ENCODE measurements at places on chromosomes 7 and 10. TPM values are rescaled to one million over a fixed set of nuclear protein-coding genes. Genes with fewer than 3 reads are reported as not detected.

- H3K27ac ChIP-seq: no peak overlapping the region
- DNase-seq: no peak
- H3K27me3 ChIP-seq: peaks cover 41% of the 10 kb centered on the region
- H3K4me1 ChIP-seq: peaks cover 11% of the 10 kb centered on the region
Measured at GRCh38 chr10:96283756-96284155, 12.4 kb upstream of the BLNK start.

GRCh38 chr7:15947754-15948153 lies 261.3 kb upstream of the MEOX2 start:
- no peak overlapping the region for H3K27ac ChIP-seq
- no peaks in the 10 kb centered on the region for H3K36me3 ChIP-seq
- no peak overlapping the region for H3K4me3 ChIP-seq
- H3K4me1 ChIP-seq: no peaks in the 10 kb centered on the region
- H3K27me3 ChIP-seq: no peaks in the 10 kb centered on the region

GRCh38 chr7:36736090-36736898 lies 12.0 kb upstream of the AOAH start:
- H3K27ac ChIP-seq: peak overlapping the region; percentile 88
- H3K36me3 ChIP-seq: peaks cover 26% of the 10 kb centered on the region
- peak overlapping the region; percentile 32 for H3K4me3 ChIP-seq

DNA sequence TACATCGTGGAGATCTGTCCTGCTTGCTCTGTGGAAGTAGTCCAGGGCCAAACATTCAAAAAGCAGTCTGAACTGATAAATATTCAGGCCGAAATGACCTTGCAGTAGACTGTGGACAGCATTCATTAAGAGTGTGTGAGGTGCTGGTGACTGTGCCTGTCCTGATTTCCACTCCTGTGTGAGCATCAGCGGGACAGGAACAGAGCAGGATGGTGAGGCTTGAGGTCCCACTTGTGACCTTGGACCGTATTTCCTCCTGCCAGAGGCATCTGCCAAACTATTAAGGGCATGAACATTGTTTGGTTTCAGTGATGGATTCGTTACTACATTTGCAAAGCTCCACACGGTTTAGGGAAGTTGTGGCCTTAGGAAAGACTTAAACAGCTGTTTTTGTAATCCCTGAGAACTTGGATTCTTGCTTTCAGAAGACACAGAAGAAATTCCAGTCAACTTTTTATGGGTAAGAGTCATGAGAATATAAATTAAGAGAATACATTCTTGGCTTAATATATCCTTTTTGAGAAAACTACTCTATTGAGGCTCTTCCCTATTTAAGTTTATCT lies 32.8 kb downstream of the CCNY start:
- no peak for DNase-seq
- no peak overlapping the region for H3K4me3 ChIP-seq
- peaks cover 21% of the 10 kb centered on the region for H3K4me1 ChIP-seq
- no peaks in the 10 kb centered on the region for H3K27me3 ChIP-seq
- no peak overlapping the region for H3K27ac ChIP-seq
- no peaks in the 10 kb centered on the region for H3K36me3 ChIP-seq

GRCh38 chr10:123229927-123230630 lies 75.9 kb downstream of the BUB3 start:
- no peaks in the 10 kb centered on the region for H3K4me1 ChIP-seq
- H3K27me3 ChIP-seq: no peaks in the 10 kb centered on the region
- peaks cover 26% of the 10 kb centered on the region for H3K36me3 ChIP-seq
- DNase-seq: no peak
- H3K4me3 ChIP-seq: no peak overlapping the region
- H3K27ac ChIP-seq: no peak overlapping the region

GRCh38 chr7:27921081-27921836 lies 181.3 kb downstream of the TAX1BP1 start:
- H3K27ac ChIP-seq: no peak overlapping the region
- H3K27me3 ChIP-seq: no peaks in the 10 kb centered on the region
- H3K36me3 ChIP-seq: no peaks in the 10 kb centered on the region
- H3K4me3 ChIP-seq: no peak overlapping the region

GRCh38 chr7:107446531-107446930 lies 23.3 kb upstream of the GPR22 start:
- peaks cover 13% of the 10 kb centered on the region for H3K36me3 ChIP-seq
- H3K4me3 ChIP-seq: no peak overlapping the region
- peaks cover 14% of the 10 kb centered on the region for H3K4me1 ChIP-seq
- H3K27me3 ChIP-seq: no peaks in the 10 kb centered on the region
- no peak overlapping the region for H3K27ac ChIP-seq
- peak; percentile 43 for DNase-seq

DNA sequence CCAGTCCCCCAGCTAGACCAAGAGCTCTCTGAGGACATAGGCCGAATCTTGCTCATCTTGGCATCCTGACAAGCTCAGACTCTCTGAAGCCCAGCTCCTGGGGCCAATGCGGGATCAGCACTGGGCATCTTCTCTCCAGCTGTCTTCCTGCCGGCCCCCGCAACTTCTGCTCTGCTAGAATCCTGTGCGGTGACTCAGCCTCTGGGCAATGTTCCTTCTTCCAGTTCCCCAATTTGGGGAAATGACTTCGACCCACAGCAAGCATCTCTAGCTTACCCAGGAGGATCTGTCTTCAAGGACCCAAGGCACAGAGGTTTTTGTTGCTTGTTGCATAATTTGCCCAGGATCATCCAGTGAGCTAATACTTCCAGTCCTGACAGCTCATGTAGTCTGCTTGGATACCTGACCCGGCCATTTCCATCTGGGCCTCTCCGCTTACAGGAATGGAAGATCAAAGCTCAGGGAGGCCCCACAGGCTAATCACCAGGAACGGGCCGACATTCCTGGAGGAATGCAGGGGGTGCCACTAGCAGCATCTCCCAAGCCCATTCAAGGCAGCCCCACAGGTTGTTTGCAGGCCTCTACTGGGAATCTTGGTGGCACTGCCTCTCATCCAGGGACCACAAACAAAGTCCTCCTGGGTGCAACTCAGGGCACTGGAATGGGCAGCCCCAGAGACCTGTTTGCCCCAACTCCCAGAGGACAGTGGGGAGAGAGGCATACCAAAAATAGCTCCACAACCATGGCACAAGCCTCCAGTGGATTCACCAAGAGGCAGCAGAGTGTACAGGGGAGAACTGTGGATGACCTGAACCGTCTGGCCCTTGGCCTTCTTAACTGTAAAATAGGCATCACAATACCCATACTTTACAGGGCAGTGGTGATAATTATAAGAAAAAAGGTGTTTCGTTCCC lies 151.9 kb downstream of the NEURL1 start:
- DNase-seq: no peak
- no peaks in the 10 kb centered on the region for H3K36me3 ChIP-seq
- H3K4me3 ChIP-seq: no peak overlapping the region
- H3K27me3 ChIP-seq: no peaks in the 10 kb centered on the region
- H3K4me1 ChIP-seq: no peaks in the 10 kb centered on the region

GRCh38 chr10:441659-442058 lies 247.8 kb downstream of the DIP2C start:
- H3K27ac ChIP-seq: no peak overlapping the region
- no peak overlapping the region for H3K4me3 ChIP-seq
- H3K27me3 ChIP-seq: peaks cover 11% of the 10 kb centered on the region
- no peak for DNase-seq
- no peaks in the 10 kb centered on the region for H3K36me3 ChIP-seq
- H3K4me1 ChIP-seq: peaks cover 13% of the 10 kb centered on the region

DNA sequence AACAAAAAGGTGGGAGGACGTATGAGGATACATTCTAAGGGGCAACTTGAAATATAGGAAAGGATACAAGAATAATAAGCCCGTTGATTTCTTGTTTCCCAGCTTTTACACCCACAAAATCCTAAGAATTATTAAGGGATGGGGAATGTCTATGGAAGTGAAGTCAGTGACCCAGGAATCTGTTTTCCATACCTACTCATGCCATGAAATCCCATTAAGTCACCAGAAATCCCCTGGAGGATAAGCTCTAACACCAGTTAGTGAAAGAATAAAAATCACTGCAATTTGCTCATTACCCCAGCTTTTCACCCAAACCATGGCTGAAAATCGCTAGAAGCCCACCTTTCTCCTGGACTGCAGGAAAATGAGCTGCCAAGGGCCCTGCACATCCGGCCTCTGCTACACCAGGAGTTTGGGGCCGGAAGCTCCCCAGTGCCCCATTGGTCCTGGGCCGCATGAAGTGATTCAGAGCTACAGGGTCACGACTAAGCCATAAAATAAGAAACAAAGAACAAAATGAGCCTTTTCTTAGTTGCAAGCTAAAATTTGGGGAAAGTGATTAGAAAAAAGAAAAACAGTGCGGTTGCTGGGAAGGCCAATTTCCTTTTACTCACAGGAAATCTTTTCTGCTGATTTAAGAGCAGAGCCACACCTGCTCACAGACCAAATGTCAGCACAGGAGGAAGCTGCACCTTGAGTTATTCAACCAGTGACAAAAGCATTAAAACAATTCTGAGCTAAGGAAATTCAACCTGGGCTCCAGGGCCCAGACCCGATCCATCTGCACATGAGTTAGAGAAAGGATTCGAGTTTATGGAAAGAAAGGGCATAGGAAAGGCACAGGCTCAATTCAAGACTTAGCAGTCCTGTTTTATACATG lies 40.3 kb downstream of the HIPK2 start:
- peaks cover 31% of the 10 kb centered on the region for H3K4me1 ChIP-seq
- peak; percentile 40 for DNase-seq
- H3K27me3 ChIP-seq: no peaks in the 10 kb centered on the region
- H3K4me3 ChIP-seq: no peak overlapping the region
- peak overlapping the region; percentile 65 for H3K27ac ChIP-seq

DNA sequence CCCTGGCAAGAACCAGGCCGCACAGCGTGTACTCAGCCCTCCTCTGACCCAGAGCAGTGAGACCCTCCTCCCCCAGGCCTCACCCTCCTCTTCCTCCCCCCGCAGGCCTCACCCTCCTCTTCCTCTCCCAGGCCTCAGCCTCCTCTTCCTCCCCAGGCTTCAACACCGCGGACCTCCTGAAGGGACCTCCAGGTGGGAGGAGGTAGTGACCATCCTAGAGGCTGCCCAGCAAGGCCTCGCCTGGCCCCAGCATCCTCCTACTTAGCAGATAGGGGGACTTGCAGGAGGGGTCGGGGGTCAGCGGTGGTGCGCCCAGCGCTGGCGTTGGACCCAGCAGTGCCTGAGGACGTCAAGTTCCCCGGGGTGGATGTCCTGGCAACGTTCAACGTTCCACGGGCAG lies 270.8 kb downstream of the ELFN1 start:
- H3K27me3 ChIP-seq: peaks cover 5% of the 10 kb centered on the region
- DNase-seq: no peak
- H3K4me3 ChIP-seq: peak overlapping the region; percentile 84
- H3K4me1 ChIP-seq: peaks cover 64% of the 10 kb centered on the region
- peak overlapping the region; percentile 98 for H3K27ac ChIP-seq

GRCh38 chr7:16060502-16060901 lies 360.8 kb downstream of the CRPPA start:
- no peaks in the 10 kb centered on the region for H3K36me3 ChIP-seq
- DNase-seq: no peak
- H3K4me1 ChIP-seq: peaks cover 10% of the 10 kb centered on the region
- no peaks in the 10 kb centered on the region for H3K27me3 ChIP-seq
- no peak overlapping the region for H3K27ac ChIP-seq

GRCh38 chr10:95391581-95392216 lies 100.9 kb upstream of the PDLIM1 start:
- peaks cover 13% of the 10 kb centered on the region for H3K4me1 ChIP-seq
- no peak overlapping the region for H3K4me3 ChIP-seq
- DNase-seq: no peak
- peaks cover 8% of the 10 kb centered on the region for H3K27me3 ChIP-seq
- no peak overlapping the region for H3K27ac ChIP-seq
- no peaks in the 10 kb centered on the region for H3K36me3 ChIP-seq

- peaks cover 9% of the 10 kb centered on the region for H3K4me1 ChIP-seq
- no peak overlapping the region for H3K27ac ChIP-seq
- H3K27me3 ChIP-seq: peaks cover 20% of the 10 kb centered on the region
- H3K36me3 ChIP-seq: no peaks in the 10 kb centered on the region
Measured at GRCh38 chr7:94008537-94008936, 4.4 kb upstream of the BET1 start.

DNA sequence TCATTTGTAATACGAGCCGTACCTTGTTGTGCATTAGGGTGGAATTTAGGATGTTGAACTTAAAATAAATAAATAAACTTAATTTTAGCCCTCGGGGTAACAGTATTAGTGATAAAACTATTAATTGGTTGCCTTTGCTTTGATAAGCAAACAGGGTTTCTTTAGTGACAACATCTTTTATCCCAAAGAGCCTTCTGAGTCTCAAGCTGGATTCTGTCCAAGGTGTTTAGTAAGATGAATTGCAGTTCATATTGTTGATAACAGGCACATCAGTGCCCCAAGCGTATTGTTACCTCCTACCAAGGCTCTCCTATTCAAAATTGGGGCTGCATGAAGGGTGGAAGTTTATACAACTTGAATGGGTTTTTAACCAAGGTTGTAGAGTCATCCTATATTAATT lies 144.4 kb upstream of the CELF2 start:
- no peak for DNase-seq
- no peak overlapping the region for H3K4me3 ChIP-seq
- no peaks in the 10 kb centered on the region for H3K36me3 ChIP-seq
- peaks cover 24% of the 10 kb centered on the region for H3K27me3 ChIP-seq

GRCh38 chr7:36277249-36277542 lies 112.5 kb upstream of the ANLN start:
- H3K27me3 ChIP-seq: peaks cover 19% of the 10 kb centered on the region
- H3K4me1 ChIP-seq: peaks cover 35% of the 10 kb centered on the region
- no peaks in the 10 kb centered on the region for H3K36me3 ChIP-seq

- H3K27me3 ChIP-seq: peaks cover 22% of the 10 kb centered on the region
- H3K4me1 ChIP-seq: peaks cover 21% of the 10 kb centered on the region
- no peak overlapping the region for H3K27ac ChIP-seq
Measured at GRCh38 chr10:28382525-28383269, 79.8 kb upstream of the MPP7 start.

DNA sequence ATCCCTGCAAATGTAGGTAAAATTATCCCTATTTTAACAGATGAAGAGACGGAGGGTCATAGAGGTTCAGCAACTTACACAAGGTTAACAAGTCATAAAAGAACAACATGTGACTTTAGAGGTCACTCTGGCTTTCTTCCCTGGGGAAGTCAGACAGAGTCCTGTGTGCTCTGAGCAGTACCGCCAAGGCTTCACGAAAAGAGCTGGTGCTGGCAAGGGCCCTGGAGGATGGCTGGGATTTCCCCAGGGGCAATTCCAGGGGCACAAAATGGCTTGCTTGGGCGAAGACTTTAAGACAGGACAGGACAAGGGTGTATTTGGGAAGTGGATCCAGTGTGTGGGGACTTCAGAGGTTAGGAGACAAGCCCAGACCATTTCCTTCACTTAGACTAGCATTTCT lies 144.1 kb downstream of the PIP4K2A start:
- H3K36me3 ChIP-seq: peaks cover 48% of the 10 kb centered on the region
- no peaks in the 10 kb centered on the region for H3K27me3 ChIP-seq
- no peak for DNase-seq
- H3K4me3 ChIP-seq: no peak overlapping the region
- H3K27ac ChIP-seq: peak overlapping the region; percentile 78

GRCh38 chr10:4075443-4075842 lies 290.4 kb upstream of the KLF6 start:
- peaks cover 43% of the 10 kb centered on the region for H3K4me1 ChIP-seq
- H3K4me3 ChIP-seq: no peak overlapping the region
- DNase-seq: no peak
- no peaks in the 10 kb centered on the region for H3K27me3 ChIP-seq
- H3K27ac ChIP-seq: peak overlapping the region; percentile 84

The SND1 gene
- total RNA-seq: 158 TPM

The BBIP1 gene
- 23.1 TPM for total RNA-seq

The GJD4 gene
- not detected for total RNA-seq

The FAM13C gene
- total RNA-seq: not detected

The DRGX gene
- total RNA-seq: not detected

The ZNF736 gene
- total RNA-seq: 28.7 TPM

The SAMD9L gene
- total RNA-seq: 181 TPM

The LDB3 gene
- total RNA-seq: 0.23 TPM

The MSS51 gene
- total RNA-seq: 4.1 TPM

The HOXA6 gene
- total RNA-seq: not detected
